Left kidney (tissue), 8 donors: ENCODE measurements at places on chromosomes 3 and 15.

GRCh38 chr3:197599089-197599765, 43.5 kb upstream of the BDH1 start:
- peak; percentile 71 for DNase-seq

GRCh38 chr15:72584006-72584405, 70.5 kb upstream of the GOLGA6B start:
- DNase-seq: no peak

- no peak for DNase-seq
Measured at GRCh38 chr3:80559701-80560100, 791.9 kb upstream of the ROBO1 start.

- DNase-seq: no peak
Measured at GRCh38 chr3:159583662-159584061, 405.0 kb upstream of the IL12A start.

- no peak for DNase-seq
Measured at GRCh38 chr15:99097441-99098410, 7.2 kb upstream of the SYNM start.

GRCh38 chr3:69855436-69856162, 116.3 kb downstream of the MITF start:
- DNase-seq: no peak

DNA sequence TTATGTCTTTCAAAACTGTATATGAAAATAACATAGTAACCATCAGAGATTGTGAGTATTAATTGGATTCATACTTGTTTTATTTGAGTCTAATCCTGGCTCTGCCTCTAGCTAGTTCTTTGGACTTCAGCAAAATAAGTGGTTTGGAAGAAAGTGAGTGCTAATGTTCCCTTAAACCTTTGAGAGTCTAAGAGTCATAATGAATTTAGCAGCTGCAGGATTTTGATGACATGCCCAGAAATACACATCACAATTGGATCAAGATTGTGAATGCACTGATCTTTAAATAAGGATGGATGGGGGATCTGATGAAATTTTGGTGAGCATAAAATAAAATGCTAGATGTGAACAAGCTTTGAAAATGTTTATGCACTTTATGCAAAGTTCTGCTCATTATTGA, 79.9 kb upstream of the FAM98B start:
- DNase-seq: no peak

- DNase-seq: no peak
Measured at GRCh38 chr3:136008732-136009470, 43.4 kb downstream of the PPP2R3A start.

- DNase-seq: no peak
Measured at GRCh38 chr3:50599716-50600118, 11.9 kb downstream of the CISH start.

- DNase-seq: no peak
Measured at GRCh38 chr3:131903988-131904415, 130.8 kb downstream of the CPNE4 start.

- DNase-seq: no peak
Measured at GRCh38 chr3:71602256-71602655, 18.7 kb upstream of the FOXP1 start.

GRCh38 chr3:42133500-42134298, 42.5 kb downstream of the TRAK1 start:
- no peak for DNase-seq

DNA sequence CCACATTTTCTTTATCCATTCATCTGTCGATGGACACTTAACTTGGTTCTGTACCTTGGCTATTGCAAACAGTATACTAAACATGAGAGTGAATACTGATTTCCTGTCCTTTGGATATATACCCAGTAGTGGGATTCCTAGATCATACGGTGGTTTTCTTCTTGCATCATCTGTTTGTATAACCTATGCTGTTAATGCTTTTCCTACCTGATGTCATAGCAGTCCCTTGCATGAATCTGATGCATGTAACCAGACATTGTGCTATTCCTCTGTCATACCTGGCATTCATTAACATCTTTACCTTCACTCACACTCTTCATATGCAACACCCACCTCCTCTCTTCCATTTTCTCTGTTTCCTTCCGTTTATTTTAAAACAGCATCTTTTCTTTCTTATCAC, 185.2 kb downstream of the KLHL25 start:
- no peak for DNase-seq

- DNase-seq: no peak
Measured at GRCh38 chr15:35306361-35306981, 221.4 kb upstream of the NANOGP8 start.

- no peak for DNase-seq
Measured at GRCh38 chr15:31364301-31365031, 37.8 kb downstream of the KLF13 start.

GRCh38 chr15:56659197-56659596, 74.1 kb downstream of the ZNF280D start:
- no peak for DNase-seq

- no peak for DNase-seq
Measured at GRCh38 chr15:73946795-73947370, 20.6 kb downstream of the LOXL1 start.

DNA sequence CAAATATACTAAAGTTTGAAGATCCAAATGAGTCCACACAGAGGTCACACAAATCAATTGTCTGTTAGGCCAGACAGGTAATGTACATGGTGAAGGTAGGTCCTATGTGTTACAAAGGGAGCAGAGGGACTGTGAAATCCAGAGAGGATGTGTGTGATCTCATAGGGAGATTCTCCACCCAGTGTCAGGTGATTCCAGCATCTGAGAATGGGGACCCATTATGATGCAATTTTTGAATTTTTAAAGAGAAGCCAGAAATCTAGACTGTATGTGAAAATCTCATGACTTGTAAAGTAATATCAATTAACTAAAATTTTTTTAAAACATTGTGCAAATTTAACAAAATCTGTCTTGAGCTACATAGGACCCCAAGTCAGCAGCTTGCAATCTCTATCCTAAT, 58.3 kb upstream of the NEDD4 start:
- no peak for DNase-seq

- peak; percentile 65 for DNase-seq
Measured at GRCh38 chr3:43998836-43999727, 242.6 kb upstream of the TOPAZ1 start.

- DNase-seq: no peak
Measured at GRCh38 chr3:71203727-71204488, 379.6 kb downstream of the FOXP1 start.

DNA sequence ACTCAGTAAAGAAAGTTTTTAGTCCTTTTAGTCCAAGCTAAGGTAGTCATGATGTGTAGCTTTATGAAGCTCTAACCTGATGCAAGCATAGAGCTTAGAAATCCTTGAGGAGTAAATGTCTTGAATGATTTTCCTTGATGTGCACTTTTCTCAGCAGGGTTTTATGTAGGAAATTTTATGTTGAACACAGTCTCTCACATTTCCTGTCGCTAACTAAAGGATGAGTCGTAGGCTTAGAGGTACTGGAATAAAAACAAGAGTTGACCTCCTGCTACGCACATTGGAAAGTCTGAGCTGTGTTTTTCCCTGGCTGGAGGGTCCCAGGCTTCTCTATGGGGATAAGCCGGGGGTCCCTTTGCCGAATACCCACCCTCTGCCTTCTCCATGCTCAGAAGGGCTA, 34.7 kb upstream of the ZPLD1 start:
- DNase-seq: no peak

- DNase-seq: no peak
Measured at GRCh38 chr3:172221547-172221946, 182.2 kb downstream of the FNDC3B start.

DNA sequence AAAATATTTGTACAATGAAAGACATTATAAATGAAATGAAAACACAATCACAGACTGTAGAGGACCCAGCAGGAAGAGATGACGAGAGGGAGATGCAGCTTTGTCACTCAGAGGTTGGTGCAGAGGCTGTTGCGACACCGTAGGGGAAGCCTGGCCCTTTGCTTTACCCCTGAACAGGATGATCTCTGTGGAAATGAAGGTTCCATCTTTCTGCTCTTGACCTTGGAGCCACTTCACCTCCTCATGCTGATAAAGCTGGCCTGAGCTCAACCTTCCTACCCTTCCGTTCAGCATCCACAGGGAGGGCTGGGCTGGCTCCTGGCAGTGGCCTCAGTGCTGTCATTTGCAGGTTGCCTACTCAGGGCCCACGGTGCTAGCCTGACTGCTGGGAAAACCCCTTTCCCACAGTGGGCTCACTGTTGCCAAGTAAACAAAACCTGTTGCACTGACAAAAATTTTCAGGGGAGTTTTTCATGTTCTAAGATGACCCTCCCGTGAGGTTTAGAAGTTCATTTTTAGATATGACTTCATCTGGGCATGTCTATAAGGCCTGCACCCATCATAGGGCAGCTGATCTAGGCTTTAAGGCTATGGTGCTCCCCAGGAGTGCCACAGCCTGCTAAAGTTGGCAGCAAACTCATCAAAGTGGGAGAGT, 3.0 kb upstream of the CD80 start:
- DNase-seq: no peak

DNA sequence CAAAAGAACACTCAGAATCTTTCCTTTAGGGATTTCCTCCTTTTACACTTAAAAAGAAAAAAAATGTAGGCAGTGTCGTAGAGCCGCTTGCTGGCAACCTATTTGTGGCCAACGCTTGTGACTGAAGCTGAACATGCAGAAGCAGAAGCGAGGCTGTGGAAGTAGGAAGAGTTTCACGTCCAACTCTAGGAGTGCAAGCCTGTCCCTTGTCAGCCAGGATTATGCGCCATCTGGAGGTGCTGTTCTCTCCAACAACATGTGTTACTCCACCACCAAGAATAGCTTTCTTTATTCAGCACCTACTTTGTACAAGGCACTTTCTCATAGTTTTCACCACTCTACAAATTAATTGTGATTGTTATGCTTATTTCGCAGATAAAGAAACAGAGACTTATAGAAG, 223.2 kb upstream of the LMCD1 start:
- no peak for DNase-seq

DNA sequence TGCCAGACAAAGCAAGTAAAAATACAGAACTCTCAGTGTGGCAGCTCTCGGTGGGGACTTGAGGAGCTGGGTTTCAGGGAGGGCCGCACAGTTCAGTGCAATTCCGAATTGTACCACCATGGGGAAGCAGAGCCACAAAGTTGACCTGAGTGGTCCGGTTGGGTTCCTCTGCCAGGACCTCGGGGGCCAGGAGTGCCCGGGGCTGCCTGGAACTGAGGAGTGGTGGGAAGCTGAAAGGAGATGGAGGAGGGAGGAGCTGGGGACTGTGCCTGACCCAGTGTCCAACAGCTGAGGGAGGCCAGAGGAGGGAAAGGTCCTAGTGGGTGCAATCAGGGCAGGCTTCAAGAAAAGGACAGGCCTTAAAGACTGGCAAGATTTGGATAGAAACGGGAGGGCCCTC, 32.2 kb upstream of the TRH start:
- DNase-seq: peak; percentile 64

DNA sequence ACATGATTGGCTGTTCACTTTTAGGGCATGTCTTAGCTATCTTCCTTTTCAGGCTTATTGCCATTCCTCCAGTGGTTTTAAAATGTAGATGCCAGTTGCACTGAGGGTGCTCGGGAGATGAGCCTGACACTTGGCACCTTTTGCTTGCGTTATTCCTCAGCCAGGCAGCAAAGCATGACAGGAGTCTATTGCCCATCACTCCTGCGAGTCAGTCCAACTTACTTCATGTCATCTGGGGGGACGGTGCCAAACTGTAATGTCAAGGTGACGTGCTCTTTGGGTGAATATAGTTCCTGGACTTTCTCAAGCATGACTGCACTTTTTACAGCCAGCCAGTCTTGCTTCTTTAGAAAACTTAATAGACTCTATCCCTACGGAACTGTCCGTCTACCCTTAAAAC, 406.0 kb upstream of the C2CD4B start:
- no peak for DNase-seq

DNA sequence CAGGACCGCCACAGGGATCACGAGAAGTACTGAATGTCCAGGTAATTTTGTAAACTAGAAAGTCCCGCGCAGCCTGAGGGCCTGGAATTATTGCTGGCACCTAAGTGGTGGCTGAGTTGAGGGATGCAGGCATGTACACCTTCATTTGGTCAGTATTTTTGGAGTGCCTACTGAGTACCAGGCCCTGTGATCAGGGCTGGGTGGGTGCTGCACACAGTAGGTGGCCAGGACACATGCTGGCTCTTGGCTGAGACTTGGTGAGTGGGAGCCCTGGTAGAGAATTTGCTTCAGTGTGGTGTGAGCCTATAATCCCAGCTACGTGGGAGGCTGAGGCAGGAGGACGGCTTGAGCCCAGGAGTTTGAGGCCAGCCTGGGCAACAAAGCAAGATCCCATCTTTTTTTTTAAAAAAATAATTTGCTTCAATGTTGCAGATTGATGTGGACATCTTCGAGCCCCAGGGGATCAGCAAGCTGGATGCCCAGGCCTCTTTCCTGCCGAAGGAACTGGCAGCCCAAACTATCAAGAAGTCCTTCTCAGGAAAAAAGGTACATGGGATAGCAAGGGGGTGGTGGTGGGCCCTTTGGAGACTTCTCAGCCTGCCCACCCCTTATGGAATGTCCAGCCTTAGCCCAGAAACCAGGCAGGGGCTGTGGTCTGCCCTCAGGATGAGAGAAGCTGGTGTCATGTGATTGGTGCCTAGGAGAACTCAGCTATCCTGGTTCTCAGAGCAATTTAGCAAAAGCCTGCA, 2.6 kb downstream of the ITIH1 start:
- DNase-seq: no peak

GRCh38 chr15:32033186-32033890, 3.0 kb downstream of the CHRNA7 start:
- no peak for DNase-seq

- no peak for DNase-seq
Measured at GRCh38 chr3:30688776-30689641, 82.6 kb downstream of the TGFBR2 start.

DNA sequence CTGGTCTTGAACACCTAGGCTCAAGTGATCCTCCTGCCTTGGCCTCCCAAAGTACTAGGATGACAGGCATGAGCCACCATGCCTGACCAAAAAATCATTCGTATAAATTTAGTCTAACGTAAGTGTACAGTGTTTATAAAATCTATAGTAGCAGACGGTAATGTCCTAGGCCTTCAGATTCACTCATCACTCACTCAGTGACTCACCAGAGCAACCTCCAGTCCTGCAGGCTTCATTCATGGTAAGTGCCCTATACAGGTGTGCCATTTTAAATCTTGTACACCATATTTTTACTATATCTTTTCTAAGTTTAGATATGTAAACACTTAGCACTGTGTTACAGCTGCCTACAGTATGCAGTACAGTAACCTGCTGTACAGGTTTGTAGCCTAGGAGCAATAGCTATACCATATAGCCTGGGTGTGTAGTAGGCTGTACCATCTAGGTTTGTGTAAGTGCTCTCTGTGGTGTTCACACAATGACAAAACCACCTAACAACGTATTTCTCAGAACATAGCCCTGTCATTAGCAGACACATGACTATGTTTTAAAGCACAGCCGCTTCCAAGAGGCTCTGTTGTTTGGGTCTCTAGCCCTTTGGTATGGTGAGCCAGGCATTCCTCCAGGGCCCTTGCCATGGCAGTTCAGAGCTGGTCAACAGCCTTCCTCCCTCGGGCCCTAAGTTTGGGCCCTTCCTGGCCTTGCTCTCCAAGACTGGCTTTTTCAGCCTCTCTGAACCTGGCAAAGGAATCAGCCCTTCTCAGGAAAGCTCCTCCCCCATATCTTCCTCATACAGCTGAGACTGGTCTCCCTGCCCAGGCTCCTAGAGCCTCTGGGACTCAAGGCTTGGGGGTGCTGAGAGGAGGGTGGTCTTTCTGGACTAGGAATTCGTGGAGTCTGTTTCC, 1.9 kb upstream of the CCDC9B start:
- DNase-seq: no peak
